ENCODE measurements at places on chromosomes 7 and 10. TPM values are rescaled to one million over a fixed set of nuclear protein-coding genes. Genes with fewer than 3 reads are reported as not detected.

DNA sequence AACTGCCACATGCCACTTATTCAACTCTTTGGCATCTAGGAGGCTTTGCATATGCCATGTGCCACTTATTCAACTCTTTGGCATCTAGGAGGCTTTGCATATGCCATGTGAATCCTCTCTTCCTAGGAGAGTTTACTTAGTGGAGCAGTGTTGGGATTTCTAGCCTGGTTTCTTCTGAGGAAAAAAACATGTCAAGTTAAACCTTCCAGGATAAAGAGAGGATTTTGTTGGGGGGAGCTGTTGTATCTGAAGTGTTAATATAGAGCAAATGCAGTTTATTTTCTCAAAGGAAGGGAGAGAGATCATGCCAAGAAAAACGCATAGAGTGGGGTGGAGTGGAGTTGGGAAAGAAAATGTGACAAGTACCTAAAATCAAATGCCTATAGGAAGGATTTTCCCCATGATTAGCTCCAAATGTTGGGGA is 91.5 kb downstream of the MCU start:
- no peaks in the 10 kb centered on the region for H3K27me3 ChIP-seq
- H3K27ac ChIP-seq = no peak overlapping the region
- H3K36me3 ChIP-seq = no peaks in the 10 kb centered on the region
- H3K4me1 ChIP-seq = 0 out of 2 replicates have a peak, but pooled peaks cover 7% of the 10 kb centered on the region
- no peak overlapping the region for H3K4me3 ChIP-seq

GRCh38 chr10:83539528-83540308 is 599.6 kb upstream of the GHITM start:
- no peaks in the 10 kb centered on the region for H3K36me3 ChIP-seq
- H3K27me3 ChIP-seq = no peaks in the 10 kb centered on the region
- H3K4me3 ChIP-seq = no peak overlapping the region
- H3K27ac ChIP-seq = no peak overlapping the region
- no peaks in the 10 kb centered on the region for H3K4me1 ChIP-seq

DNA sequence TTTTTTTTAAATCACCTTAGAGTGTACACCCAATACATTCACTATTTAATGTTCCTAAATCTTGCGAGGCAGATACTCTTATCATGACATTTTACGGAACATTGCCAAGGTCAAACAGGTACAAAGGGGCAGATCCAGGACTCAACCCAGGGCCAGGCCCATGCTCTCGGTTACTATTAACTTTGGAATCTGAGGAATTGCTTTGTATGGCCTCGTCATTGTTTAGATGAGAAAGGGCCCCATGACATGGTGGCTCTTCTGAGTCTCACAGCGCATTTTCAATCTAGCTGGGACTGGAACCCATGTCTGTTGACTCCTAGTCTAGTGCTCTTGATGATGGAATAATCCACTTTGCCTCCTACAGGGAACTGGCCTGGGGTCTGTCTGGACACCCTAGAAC is 59.1 kb downstream of the GATA3 start:
- H3K36me3 ChIP-seq = no peaks in the 10 kb centered on the region
- H3K4me1 ChIP-seq = no peaks in the 10 kb centered on the region
- no peak overlapping the region for H3K4me3 ChIP-seq
- H3K27me3 ChIP-seq = no peaks in the 10 kb centered on the region

- H3K36me3 ChIP-seq = no peaks in the 10 kb centered on the region
- H3K27ac ChIP-seq = no peak overlapping the region
- no peak overlapping the region for H3K4me3 ChIP-seq
- DNase-seq = peak; percentile 76
Measured at GRCh38 chr7:101924171-101924570, 106.7 kb downstream of the CUX1 start.

- no peak overlapping the region for H3K4me3 ChIP-seq
- DNase-seq = no peak
- no peaks in the 10 kb centered on the region for H3K27me3 ChIP-seq
- H3K4me1 ChIP-seq = no peaks in the 10 kb centered on the region
Measured at GRCh38 chr10:126321440-126321839, 66.8 kb downstream of the ADAM12 start.

- no peak for DNase-seq
- H3K27ac ChIP-seq = no peak overlapping the region
- no peak overlapping the region for H3K4me3 ChIP-seq
- H3K36me3 ChIP-seq = no peaks in the 10 kb centered on the region
Measured at GRCh38 chr10:58210160-58210559, 57.5 kb downstream of the IPMK start.

- H3K27ac ChIP-seq = no peak overlapping the region
- DNase-seq = no peak
- H3K4me3 ChIP-seq = no peak overlapping the region
- H3K4me1 ChIP-seq = no peaks in the 10 kb centered on the region
- no peaks in the 10 kb centered on the region for H3K27me3 ChIP-seq
Measured at GRCh38 chr7:115356139-115356746, 434.3 kb downstream of the MDFIC start.

DNA sequence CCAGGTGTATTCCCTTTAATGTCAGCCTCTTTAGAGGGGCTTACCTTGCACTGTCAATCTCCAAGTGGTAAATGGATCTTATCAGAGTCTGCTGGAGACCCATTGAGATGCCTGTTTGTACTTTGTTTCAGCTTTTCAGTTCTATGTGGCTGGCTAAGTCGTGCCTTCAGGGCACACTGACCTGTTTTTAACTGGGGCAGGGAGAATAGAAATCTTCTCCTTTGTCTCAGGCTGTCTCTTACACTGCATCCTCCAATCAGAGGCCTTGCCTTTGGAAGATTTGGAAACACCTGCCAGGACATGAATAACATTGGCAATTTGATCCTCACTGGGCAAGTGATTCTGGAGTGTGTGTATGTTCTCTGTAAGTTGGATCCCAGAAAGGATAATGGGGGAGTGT is 65.0 kb downstream of the POU6F2 start:
- H3K27ac ChIP-seq = no peak overlapping the region
- DNase-seq = no peak
- H3K36me3 ChIP-seq = no peaks in the 10 kb centered on the region
- H3K27me3 ChIP-seq = no peaks in the 10 kb centered on the region
- no peak overlapping the region for H3K4me3 ChIP-seq

GRCh38 chr7:779480-779879 is 52.4 kb upstream of the PRKAR1B start:
- DNase-seq = no peak
- H3K27ac ChIP-seq = no peak overlapping the region
- H3K4me3 ChIP-seq = no peak overlapping the region
- no peaks in the 10 kb centered on the region for H3K27me3 ChIP-seq
- H3K4me1 ChIP-seq = no peaks in the 10 kb centered on the region

DNA sequence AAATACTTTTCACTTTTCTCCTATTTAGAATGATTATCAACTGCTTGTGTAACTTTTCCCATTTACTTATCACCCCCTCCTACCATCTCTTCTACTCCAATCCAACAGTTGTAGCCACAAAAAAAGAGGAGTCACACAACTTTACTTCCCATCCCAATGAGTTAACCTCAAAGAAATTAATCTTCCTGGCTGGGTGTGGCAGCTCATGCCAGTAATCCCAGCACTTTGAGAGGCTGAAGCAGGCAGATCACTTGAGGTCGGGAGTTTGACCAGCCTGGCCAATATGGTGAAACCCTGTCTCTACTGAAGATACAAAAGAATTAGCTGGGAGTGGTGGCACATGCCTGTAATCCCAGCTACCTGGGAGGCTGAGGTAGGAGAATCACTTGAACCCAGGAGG is 19.9 kb downstream of the SYPL1 start:
- no peaks in the 10 kb centered on the region for H3K4me1 ChIP-seq
- H3K36me3 ChIP-seq = peaks cover 42% of the 10 kb centered on the region
- H3K27me3 ChIP-seq = no peaks in the 10 kb centered on the region
- no peak overlapping the region for H3K4me3 ChIP-seq

DNA sequence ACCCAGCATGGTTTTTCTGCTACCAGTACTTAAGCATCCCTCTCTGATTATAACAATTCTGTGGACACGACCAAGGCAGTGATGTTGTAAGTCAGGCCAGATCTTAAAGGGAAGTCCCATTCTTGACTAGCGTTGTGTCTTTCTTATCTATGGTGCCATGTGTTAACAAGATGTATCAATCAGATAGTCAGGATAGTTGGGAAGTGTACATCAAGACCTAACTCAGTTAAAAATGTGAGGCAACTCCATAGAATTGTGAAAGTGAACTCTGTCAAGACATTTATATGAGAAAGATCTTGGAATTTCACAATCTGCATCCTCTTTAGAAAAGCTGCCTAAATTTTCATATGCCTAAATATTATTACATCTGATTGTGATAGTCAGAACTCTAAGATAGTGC is 341.7 kb upstream of the SEMA3D start:
- H3K4me3 ChIP-seq = no peak overlapping the region
- no peaks in the 10 kb centered on the region for H3K27me3 ChIP-seq
- DNase-seq = no peak
- H3K4me1 ChIP-seq = no peaks in the 10 kb centered on the region
- H3K36me3 ChIP-seq = no peaks in the 10 kb centered on the region

GRCh38 chr10:15096661-15097010 is 519 bp upstream of the RPP38 start:
- H3K4me1 ChIP-seq = peaks cover 13% of the 10 kb centered on the region
- H3K4me3 ChIP-seq = peak overlapping the region; percentile 76
- H3K36me3 ChIP-seq = peaks cover 3% of the 10 kb centered on the region
- H3K27ac ChIP-seq = peak overlapping the region; percentile 66
- DNase-seq = no peak

GRCh38 chr7:46360296-46360695 is 439.2 kb upstream of the IGFBP3 start:
- no peak overlapping the region for H3K27ac ChIP-seq
- H3K27me3 ChIP-seq = no peaks in the 10 kb centered on the region
- H3K36me3 ChIP-seq = no peaks in the 10 kb centered on the region
- H3K4me1 ChIP-seq = no peaks in the 10 kb centered on the region
- H3K4me3 ChIP-seq = no peak overlapping the region
- DNase-seq = no peak

DNA sequence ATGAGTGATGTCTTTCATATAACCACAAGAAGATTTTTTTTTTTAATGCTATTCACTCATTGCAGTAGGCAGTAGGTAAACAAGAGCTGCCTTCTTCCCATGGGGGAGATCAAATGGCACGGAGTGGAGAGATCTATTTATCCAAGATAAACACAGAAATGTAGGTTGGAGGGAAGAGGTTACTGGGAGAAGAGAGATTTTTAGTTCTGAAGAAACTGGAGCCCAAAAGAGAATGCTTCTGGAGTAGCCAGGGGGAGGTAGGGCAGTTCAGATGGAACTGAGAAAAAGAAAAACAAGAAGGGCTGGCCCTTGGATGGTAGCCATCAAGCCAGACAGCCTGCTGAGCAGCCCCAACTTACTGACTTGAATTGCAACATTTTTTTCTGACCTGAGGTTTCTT is 270.1 kb upstream of the TPK1 start:
- no peak for DNase-seq
- H3K36me3 ChIP-seq = no peaks in the 10 kb centered on the region

DNA sequence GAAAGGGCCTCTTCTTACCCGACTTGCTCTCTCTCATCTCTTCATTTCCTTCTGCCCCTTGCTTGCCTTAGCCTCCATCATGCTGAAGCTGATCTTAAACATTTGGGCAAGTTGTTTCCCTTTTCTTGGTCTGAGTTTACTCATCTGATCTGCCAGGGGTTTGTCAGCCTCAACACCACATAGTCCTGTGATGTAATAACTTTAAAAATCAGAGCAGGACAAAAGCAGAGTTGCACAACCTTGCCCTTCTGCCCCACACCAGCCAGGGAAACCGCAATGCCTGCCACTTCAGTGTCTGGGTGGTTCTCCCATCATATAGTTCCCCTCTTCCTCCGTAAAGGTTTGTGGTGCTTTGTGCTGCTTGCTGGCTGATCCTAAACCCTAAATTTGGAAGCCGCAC is 9.9 kb upstream of the LIPM start:
- no peaks in the 10 kb centered on the region for H3K27me3 ChIP-seq
- no peaks in the 10 kb centered on the region for H3K36me3 ChIP-seq
- 0 out of 2 replicates have a peak overlapping the region, but pooled peaks have one; percentile 11 for H3K27ac ChIP-seq
- DNase-seq = no peak
- peaks cover 4% of the 10 kb centered on the region for H3K4me1 ChIP-seq

GRCh38 chr7:129072479-129073011 is 17.6 kb upstream of the TNPO3 start:
- no peak overlapping the region for H3K4me3 ChIP-seq
- no peaks in the 10 kb centered on the region for H3K4me1 ChIP-seq
- H3K27ac ChIP-seq = no peak overlapping the region
- H3K36me3 ChIP-seq = no peaks in the 10 kb centered on the region

DNA sequence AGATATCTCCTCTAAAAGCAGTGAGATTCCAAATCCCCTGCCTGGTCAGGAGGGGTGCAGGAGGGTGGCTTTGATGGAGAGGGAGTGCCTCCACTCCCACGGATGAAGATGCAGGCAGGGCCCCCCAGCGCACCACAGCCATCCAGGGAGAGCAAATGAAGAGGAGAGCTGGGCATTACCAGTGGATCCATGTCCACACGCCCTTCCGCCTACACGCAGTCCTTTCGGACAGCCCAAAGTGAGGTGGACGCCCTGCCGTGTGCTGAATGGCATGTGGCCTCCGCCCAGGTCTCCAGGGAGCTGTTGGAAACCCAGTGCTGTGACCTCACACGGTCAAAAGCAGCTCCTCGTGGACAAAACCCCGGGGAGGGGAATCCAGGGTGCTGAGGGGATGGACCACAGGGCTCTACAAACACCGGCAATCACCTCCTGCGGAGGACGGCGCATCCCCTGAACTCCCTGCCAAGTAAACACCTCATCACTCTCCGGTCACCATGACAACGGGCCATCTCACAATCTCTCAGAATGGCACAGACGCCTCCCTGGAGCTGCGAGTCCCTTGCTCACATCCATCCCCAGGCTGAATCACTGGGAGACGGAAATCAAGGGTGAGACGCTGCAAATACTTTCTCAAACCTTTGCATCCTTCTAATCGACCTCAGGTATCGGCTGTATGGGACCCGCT is 35.0 kb upstream of the DNAAF5 start:
- no peaks in the 10 kb centered on the region for H3K27me3 ChIP-seq
- no peak overlapping the region for H3K4me3 ChIP-seq

DNA sequence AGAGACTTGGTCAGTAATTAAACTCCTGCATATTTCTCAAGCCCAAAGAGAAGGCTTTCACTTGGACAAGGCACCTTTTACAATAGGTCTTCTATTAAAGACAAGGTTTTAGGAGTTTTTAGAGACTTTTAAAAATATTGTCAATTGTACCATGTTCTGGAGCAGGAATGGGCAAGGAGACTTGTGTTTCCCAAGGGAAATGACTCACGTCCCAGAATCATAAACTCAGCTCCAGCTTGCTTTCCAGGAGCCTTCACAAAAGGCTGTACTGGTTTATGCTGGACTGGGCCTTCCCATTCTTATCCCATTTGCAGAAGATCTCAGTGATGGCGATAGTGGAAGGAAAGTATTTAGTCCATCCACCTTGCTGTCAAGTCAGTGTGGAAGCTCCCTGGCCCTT is 7.8 kb upstream of the GLI3 start:
- DNase-seq = no peak
- no peaks in the 10 kb centered on the region for H3K36me3 ChIP-seq
- H3K27me3 ChIP-seq = peaks cover 2% of the 10 kb centered on the region
- no peak overlapping the region for H3K4me3 ChIP-seq
- no peaks in the 10 kb centered on the region for H3K4me1 ChIP-seq

VPS26A gene
- 88.9 TPM for total RNA-seq

ZNF277 gene
- 12.8 TPM for total RNA-seq

LIPK gene
- total RNA-seq = not detected

MACROH2A2 gene
- 3.0 TPM for total RNA-seq

FXYD4 gene
- not detected for total RNA-seq

OPALIN gene
- not detected for total RNA-seq

ZNF212 gene
- total RNA-seq = 11.3 TPM

UCN3 gene
- total RNA-seq = not detected

Measured in Panc1 (cell line).